Activated CD8-positive, alpha-beta memory T cell treated with anti-CD3 and anti-CD28 coated beads for 1 hour (primary cell): ENCODE measurements at places on chromosomes 12 and 14.

DNA sequence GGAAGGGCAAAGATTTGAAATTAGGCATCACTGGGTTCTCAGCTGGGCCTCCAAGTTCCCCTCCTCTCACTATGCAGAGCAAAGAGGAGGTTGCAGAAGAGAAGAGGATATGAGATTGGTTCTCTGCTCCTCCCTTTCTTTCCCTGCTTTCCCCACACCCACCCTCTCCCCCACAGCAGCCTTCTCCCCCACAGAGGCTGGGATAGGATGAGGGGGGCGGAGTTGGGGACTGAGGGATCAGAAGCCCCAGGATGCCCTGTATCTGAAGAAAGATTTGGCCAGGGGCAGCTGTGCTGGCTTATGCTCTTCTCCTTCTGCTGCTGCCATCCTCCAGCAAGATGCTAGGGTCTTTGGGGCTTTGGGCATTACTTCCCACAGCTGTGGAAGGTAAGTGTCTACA is at the start of gene AMHR2:
Gene AMHR2, plus strand, starts transcription at position 259 of the 400 bp plus-strand sequence. Its CDS starts 80 bp downstream, at position 339.
- no peak for DNase-seq

GRCh38 chr14:104545151-104545941 is 34.2 kb upstream of the C14orf180 start:
- DNase-seq: no peak

DNA sequence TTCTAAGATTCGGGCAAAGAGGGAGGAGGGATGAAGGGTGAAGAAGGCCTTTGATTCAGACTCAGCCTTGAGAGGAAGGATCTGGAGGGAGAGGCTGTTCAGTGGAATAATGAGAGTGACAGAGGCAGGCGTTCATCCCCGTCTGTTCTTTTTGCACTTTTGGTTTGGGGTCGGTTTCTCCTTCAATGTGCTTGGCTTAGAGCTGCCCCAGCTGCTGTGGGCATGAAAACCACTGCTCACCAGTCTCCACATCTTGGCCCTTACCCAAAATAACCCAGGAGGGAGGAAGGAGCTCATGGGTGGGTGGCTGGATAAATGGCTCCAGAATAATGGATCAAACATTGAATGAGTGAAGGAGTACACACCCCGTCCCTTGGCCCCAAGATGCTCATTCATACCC is 261.7 kb upstream of the FKBP4 start:
- no peak for DNase-seq

GRCh38 chr12:132270516-132270915 is 58.9 kb downstream of the GALNT9 start:
- no peak for DNase-seq

DNA sequence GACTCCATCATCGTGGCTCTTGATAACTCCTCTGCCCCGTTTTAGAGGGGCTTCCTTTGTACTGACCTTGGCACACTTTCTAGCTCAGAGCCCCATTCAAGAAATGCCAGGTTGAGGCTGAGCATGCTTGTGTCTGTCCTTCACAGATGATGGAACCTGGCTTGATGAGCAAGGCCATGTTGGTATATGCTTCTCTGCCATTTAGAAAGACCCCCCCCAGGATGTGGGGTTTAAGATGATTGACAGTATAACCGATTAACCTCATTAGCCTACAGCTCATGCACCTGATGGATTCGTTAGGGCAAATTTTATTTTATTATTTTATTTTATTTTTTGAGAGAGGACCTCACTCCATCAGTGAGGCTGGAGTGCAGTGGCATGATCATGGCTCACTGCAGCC is 21.0 kb downstream of the BATF start:
- DNase-seq: no peak

DNA sequence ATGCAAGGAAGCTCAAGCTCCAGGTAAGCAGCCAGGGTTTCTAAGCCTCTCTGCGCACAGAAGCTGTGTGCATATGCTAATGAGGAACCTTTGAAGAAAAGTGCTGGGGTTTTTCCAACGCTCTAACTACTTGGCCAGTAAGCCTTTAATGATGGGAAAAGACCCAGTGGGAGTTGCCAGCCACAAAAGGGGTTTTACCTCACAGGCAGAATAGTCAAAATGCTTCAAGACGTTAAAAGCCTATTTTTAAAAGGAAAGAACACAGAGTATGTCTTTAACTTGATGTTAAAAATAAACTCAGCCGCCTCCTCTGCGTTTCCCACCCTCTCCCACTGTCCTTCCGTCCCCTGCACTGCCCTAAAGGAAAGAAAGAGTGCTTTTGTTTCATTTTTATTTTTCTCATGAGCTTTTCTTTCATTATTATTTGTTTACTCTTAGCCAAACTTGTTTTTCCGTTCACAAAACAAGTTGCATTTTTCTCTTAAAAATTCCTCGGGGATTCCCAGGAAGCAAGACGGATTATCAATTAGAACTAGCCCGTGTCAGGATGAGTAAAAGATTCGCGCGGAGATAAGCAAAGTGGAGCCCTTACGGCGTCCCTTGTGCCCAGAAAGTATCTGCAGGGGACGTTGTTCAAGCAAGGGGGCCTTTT is 209.8 kb upstream of the NUDT4 start:
- DNase-seq: no peak

DNA sequence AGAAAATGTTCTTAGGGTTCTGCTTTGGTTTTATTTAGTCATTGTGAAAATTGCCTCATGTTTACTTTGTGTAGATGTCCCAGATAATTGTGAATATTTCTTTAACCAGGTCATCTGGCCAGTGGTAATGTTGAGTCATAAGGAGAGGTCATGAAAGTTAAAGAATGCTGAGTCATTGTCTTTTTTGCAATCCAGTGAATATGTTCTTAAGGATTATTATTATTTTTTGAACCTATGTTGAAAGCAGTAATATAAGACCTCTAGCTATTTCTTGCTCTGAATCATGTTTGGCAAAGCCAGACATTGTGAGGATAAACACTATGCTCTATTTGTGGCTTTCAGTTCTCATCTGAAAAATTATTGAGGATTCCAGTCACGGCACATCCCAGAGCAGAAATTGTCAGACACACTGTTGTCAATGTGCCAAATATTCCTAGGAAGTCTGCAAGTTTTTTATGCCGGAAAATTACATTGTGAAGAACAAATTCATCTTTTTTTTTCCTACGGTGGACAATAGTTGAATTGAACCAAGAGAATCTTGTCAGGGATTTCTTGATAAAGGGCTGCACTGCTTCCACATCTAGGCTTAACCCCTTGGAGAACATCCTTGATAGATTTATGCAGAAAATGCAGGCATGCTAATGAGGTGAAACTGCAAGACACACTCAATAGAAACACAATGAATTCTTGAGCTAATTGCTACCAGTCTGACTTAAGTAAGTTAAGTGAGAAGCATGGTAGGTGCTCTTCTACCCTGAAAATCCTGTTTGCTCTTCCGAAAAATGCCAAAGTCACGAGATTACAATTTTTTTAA is 369.6 kb downstream of the ATP23 start:
- no peak for DNase-seq

- DNase-seq: no peak
These were observed 21.5 kb downstream of the USP44 start for GRCh38 chr12:95529693-95530225.

DNA sequence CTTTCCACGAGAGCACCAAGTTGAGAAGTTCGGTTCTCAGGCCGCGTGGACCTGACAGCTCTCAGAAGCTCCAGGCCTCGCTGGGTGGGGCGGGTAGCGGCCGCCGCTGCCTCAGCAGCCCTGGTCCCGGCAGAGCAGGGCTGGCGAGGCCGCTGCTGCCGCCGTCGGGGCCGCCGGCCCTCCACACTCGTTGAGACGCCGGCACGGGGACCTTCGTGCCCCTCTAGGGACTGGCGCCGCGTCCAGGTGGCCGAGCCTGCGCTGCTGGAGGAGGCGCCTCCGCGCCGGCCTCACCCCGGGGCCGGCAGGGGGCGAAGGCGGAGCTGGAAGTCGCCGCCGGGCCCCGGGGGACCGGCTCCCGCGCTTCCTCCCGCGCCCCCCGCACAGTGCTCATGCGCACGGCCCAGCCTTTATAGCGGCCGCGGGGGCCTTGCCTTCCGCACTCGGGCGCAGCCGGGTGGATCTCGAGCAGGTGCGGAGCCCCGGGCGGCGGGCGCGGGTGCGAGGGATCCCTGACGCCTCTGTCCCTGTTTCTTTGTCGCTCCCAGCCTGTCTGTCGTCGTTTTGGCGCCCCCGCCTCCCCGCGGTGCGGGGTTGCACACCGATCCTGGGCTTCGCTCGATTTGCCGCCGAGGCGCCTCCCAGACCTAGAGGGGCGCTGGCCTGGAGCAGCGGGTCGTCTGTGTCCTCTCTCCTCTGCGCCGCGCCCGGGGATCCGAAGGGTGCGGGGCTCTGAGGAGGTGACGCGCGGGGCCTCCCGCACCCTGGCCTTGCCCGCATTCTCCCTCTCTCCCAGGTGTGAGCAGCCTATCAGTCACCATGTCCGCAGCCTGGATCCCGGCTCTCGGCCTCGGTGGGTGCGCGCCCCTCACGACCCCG is at the start of gene COCH:
Gene COCH, plus strand, starts transcription at position 440 of the 879 bp plus-strand sequence. Its CDS starts 380 bp downstream, at position 820.
- DNase-seq: no peak

GRCh38 chr12:131701705-131702572 is 9.0 kb upstream of the SFSWAP start:
- no peak for DNase-seq

GRCh38 chr12:41188058-41188840 is at the start of gene PDZRN4:
PDZRN4 (plus strand) TSS chr12:41188320.
- DNase-seq: no peak

DNA sequence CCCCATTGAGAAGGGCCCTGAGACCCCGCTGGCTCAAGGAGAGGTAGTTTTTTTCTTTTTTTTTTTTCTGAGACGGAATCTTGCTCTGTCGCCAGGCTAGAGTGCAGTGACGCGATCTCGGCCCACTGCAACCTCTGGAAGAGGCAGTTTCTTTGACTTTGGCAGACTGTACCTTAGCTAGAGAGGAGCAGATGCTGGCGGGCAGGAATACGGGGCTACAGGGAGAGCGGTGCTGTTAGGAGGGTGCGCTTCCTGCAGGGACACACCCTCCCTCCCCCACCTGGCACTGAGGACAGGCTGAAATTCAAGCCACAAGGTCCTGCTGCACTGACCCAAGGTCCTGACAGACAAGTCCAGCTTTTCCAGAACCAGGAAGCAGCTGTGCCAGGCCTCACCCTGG is 32.2 kb upstream of the NUDT14 start:
- DNase-seq: no peak

DNA sequence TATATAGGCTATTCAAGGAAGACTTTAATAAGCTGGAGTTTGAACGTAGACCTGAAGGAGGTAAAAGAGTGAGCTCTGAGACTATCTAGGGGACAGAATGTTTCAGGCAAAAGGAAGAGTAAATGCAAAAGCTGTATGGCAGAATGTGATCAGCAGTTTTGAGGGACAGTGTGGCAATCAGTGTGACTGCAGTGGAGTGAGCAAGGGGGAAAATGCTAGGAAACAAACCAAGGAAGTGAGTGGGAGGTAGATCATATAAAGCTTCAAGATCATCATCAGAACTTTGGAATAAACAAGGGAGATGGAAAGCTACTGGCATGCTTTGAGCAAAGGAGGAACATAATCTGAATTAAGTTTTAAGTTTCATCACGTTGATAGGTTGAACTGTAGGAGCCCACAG is 67.5 kb upstream of the BTG1 start:
- DNase-seq: no peak

GRCh38 chr12:64065881-64066451 is 156.1 kb downstream of the KICS2 start:
- no peak for DNase-seq

- DNase-seq: no peak
These were observed 39.7 kb downstream of the CDK17 start for GRCh38 chr12:96360550-96360949.

DNA sequence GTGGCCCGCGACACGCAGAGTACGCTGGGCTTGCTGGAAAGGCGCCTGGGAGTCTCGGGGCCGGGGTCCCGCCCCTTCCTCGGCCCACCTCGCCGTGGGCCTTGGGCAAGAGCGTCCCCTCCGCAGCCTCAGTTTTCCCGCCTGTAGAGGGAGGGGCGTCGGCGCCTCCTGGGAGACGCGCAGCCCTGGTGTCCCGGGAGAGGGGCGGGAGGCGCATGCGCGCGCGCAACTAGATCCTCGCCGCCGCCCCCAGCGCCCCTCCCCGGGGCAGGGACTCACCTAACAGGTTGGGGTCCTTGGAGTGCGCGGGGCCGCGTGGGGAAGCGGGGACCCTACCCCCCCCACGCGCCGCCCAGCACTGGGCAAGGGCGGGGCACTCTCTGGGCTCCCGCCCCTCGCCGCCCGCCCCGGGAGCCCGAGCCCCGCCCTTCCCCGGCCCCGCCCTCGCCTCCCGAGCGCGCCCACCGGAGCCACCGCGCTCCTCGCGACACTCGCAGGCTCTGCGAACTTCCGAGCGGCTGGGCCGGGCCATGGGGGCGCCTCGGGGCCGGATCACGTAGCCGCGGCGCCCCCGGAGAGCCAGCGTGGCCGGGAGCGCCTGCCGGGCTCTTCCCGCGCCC is at the start of gene KIF26A:
Gene KIF26A, plus strand, starts transcription at position 490 of the 620 bp plus-strand sequence. CDS start 136 bp downstream, outside the sequence.
- no peak for DNase-seq

GRCh38 chr12:58067610-58068387 is 126.4 kb downstream of the ATP23 start:
- no peak for DNase-seq

DNA sequence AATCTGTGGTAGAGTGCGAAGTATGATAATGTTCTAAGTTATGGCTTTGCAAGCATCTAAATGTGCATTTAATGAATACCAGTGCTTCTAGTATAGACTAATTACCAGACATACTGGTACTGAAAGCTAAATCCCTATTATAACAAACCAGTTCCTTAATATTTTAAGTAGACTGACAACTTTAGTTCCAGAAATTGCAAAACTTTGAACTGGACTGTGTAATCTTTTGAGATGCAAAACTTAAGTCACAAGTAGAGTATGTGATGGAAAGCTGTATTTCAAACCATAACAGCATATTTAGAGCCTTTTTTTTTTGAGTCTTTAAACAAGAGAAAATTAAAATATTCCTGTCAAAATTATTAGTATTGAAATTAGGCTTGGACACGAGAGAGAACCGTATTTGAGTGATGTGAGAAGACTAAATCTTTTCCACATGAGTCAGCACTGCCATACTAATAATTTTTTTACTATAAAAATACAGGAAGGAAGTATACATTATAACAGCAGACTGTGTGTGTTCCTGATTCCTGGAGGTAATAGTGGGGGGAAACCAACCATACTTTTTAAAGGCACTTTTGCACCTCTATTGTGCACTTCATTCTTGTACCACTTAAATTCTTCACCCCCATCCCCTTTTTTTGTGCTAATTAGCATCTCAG is 45.5 kb downstream of the PPM1A start:
- no peak for DNase-seq

DNA sequence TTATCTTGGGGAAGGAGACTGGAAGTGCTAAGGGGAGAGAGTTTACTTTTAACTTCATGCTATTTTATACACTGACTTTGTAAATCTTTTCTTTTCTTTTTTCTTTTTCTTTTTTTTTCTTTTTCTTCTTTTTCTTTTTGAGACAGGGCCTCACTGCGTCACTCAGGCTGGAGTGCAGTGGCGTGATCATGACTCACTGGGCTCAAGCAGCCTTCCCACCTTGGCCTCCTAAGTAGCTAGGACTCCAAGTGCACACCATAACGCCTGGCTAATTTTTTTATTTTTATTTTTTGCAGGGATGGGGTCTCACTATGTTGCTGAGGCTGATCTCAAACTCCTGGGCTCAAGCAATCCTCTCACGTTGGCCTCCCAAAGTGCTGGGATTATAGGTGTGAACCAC is 294.6 kb upstream of the PRICKLE1 start:
- DNase-seq: no peak
